ENCODE measurements at places on chromosomes 5 and 9.

DNA sequence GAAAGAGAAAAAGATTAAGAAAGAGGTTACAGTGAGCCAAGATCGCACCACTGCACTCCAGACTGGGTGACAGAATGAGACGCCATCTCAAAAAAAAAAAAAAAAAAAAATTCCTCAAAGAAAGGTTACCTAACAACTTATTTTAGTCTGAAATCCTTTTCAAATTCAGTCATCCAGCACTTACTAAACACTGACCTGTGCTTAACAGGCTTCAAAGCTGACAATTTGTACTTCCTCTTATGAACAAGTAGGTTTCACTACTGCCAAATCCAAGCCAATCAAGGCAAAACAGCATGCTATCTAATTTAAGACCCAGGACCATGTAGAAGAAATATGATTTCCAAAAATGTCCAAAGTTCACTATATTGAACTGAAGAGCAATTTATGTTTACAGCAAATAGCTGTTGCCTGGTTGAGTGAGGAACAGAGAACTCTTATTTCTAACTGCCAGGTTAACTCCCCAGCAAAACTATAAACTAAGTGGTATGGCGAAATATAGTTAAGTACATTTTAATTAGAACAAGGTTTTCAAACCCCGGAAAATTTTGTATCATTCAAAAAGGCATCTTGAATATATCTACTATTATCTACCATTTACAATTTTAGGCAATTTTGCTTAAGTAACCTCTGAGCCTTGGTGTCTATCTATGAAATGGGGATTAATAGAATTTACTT is 13.4 kb downstream of the PWWP2A start:
- DNase-seq, result no peak

- DNase-seq, result no peak
Observed at GRCh38 chr9:93292288-93292615, 108.3 kb downstream of the WNK2 start.

DNA sequence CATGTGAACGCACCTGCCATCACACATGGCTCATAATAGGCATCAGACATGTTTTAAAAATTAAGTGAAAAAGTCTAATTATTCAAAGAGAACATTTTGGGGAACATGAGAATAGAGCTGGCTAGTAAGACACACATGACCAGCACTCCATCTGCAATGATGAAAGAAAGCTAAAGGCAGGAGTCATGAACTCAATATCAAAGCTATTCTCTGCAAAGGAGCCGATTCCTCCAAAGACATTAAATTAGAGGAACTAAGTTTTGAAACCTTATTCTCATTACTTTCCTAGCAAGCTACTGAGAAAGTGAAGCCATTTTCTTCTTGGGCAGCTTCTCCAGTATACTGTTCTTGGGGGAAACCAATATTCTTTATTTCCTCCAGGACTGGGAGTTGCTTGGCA is 172.0 kb downstream of the CRB2 start:
- DNase-seq, result no peak

DNA sequence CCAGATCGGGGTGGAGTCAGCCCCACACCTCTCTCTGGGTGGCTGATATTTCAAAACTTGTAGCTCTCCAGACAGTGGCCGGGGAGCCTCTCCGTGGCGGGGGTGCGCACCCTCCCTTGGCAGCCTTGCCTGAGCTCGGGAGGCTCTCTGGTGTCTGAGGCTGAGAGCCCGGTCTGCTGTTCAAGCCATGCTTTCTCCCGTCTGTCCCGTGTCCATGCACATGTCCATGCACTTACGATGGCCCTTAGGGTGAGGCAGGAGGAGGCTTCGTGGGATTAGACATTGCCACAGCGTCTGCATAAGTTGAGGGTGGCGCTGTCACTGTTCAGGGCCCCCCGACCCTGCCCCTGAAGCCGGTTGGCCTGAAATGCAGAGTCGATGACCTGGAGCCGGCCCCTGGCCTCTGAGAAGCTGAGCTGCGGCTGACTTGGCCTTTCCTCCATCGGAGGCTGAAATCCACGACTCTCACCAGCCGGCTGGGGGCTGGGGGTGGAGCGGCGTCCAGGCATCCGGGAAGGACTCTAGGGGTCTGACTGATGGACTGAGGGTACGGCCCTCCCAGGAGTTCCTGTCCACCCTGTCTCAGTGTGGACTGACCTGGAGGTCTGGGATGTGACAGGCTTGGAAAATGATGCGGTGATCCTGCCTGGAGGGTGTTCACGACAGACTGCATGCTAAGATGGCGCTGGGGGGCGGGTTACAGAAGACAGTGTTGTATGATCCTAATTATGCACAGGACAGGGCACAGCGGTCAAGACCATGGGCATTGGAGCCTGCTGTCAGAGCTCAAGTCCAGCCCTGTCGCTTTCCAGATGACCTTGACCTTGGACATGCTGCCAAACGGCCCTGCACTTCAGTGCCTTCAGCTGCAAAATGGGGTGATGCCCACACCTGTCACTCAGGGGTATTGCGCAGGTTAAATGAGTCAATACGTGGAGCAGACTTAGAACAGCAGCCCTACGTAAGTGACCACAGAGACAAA is 18.3 kb upstream of the SLC2A6 start:
- DNase-seq, result no peak

- DNase-seq, result no peak
Observed at GRCh38 chr9:69472101-69472620, 147.1 kb downstream of the ENTREP1 start.
